ENCODE measurements at places on chromosomes 7 and 10. TPM values are rescaled to one million over a fixed set of nuclear protein-coding genes. Genes with fewer than 3 reads are reported as not detected.

Gene NEUROD6
- total RNA-seq = not detected

Gene GHRHR
- total RNA-seq = not detected

- no peaks in the 10 kb centered on the region for H3K4me1 ChIP-seq
- DNase-seq = no peak
- no peak overlapping the region for H3K4me3 ChIP-seq
- H3K27ac ChIP-seq = no peak overlapping the region
These were observed 30.4 kb downstream of the LRRC4 start for GRCh38 chr7:128000854-128001265.

Gene ITIH5
- total RNA-seq = not detected

- no peaks in the 10 kb centered on the region for H3K27me3 ChIP-seq
- no peak for DNase-seq
- no peak overlapping the region for H3K27ac ChIP-seq
- peaks cover 24% of the 10 kb centered on the region for H3K36me3 ChIP-seq
- H3K4me1 ChIP-seq = peaks cover 29% of the 10 kb centered on the region
- no peak overlapping the region for H3K4me3 ChIP-seq
These were observed 183.6 kb downstream of the TCF7L2 start for GRCh38 chr10:113133497-113134115.

Gene THSD7A
- not detected for total RNA-seq

DNA sequence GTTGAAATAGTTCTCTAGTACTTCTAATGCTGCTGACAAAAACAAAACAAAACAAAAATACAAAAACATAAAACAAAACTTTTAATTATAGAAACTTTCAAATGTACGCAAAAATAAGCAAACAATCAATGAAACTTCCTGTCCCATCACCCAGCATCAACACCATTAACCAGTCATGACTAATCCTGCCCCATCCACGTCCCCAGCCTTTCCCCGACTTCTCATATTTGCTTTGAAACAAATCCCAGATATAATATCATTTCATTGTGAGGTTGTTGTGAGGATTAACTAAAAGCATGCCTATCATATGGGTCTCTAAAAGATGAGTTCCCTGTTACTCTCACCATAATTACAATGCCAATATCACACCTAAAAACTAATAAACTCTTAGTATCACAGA lies 55.7 kb downstream of the CSTF2T start:
- H3K4me3 ChIP-seq = no peak overlapping the region
- no peak overlapping the region for H3K27ac ChIP-seq
- H3K4me1 ChIP-seq = no peaks in the 10 kb centered on the region
- no peak for DNase-seq

- H3K36me3 ChIP-seq = peaks cover 7% of the 10 kb centered on the region
- no peaks in the 10 kb centered on the region for H3K4me1 ChIP-seq
- H3K27ac ChIP-seq = no peak overlapping the region
- DNase-seq = no peak
- no peaks in the 10 kb centered on the region for H3K27me3 ChIP-seq
These were observed 240.1 kb downstream of the TRIL start for GRCh38 chr7:28718055-28718481.

- peaks cover 36% of the 10 kb centered on the region for H3K4me1 ChIP-seq
- H3K36me3 ChIP-seq = peaks cover 18% of the 10 kb centered on the region
- DNase-seq = no peak
- no peak overlapping the region for H3K27ac ChIP-seq
These were observed 127.1 kb downstream of the CLEC2L start for GRCh38 chr7:139650429-139651100.

DNA sequence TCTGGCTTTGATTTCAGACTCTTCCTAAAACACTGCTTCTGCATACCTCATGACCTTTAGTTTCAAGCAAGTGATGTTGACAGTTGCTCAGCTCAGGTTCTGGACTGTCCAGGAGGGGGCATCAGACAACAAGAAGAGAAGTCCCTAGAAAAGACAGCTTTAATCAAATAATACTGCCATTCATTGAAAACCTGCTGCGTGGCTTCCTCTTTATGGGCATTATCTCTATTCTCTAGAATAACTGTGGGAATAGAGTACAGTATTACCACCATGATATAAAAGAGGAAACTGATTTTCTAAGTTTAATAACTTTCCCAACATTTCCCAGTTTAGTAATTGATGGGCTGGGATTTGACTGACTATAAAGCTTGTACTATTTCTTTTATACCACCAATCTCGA lies 170.4 kb downstream of the SNX13 start:
- H3K36me3 ChIP-seq = no peaks in the 10 kb centered on the region
- DNase-seq = peak; percentile 76
- H3K27me3 ChIP-seq = no peaks in the 10 kb centered on the region

Data from MCF 10A (cell line).